Endothelial cell (in vitro differentiated cells): ENCODE measurements at places on chromosomes 13 and 19. TPM values are rescaled to one million over a fixed set of nuclear protein-coding genes. Genes with fewer than 3 reads are reported as not detected.
A peak's percentile ranks its signal among the peaks of the same experiment; 100 is the strongest.

DNA sequence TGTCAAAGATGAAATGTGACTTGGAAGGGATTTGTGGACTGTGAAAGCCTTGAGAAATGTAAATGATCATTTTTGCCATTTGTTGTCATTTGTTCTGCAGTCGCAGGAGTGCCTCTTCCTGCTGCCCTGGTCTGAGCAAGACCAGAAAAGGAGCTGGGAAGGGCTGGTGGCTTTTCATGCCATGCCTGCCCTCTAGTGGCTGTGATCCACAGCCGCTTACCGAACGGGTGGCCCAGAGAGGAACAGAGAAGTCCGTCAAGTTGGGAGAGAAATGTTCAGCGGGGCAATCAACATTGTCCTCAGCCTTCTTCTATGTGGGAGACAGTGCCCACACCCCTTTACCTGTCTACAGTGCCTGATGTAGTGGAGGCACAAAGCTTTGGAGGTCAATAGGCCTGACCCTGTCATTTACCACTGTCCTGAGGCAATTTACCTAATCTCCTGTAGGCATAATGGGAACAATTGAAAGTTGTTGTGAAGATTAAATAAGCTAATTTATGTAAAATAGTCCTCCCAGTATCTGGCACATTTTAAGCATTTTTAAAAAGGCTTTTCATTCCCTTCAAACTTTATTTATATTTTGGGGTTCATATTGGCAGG is 224.5 kb downstream of the B3GLCT start:
- peak; percentile 83 for DNase-seq

The RGL3 gene
- 0.69 TPM for total RNA-seq

- DNase-seq: no peak
Observed at GRCh38 chr13:47216176-47216822, 319.4 kb upstream of the HTR2A start.

DNA sequence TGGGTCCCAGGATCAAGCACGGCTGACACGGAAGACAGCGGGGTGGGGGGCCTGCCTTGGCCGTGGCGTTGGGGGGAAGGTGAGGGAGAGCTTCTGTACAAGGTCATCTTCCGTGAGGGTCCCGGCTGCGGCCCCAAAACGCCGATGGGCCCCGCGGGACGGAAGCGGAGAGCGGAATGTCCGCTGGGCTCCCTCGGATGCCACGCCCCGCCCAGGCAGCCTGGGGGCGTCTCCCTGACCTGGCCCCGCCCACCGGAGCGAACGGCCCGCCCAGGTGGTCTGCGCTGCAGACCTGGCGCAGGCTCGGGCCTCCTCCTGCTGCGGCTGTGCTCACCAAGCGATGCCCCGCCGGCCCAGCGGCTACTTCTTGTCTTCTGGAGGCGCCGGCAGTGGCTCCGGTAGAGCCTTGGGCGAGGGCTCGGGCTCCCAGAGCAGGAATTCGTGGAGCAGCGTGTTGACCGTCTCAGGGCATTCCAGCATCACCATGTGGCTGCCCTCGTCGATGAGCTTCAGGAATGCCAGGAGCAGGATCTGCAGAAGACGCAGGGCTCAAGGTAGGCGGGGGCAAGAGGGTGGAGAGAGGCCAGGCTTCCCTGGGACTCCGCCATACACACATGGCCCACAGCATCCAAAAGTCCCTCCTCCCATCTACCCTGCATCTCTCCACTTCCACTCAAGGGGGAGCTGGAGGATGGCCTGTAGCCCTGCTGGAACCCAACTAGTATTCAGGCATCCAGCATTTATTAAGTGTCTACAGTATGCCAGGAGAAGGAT is 10.7 kb downstream of the ABHD8 start:
- DNase-seq: peak; percentile 88

The FXYD3 gene
- total RNA-seq: not detected
